KG1 (cell line): ENCODE measurements at places on chromosomes 16 and 17.
A peak's percentile ranks its signal among the peaks of the same experiment; 100 is the strongest.

DNA sequence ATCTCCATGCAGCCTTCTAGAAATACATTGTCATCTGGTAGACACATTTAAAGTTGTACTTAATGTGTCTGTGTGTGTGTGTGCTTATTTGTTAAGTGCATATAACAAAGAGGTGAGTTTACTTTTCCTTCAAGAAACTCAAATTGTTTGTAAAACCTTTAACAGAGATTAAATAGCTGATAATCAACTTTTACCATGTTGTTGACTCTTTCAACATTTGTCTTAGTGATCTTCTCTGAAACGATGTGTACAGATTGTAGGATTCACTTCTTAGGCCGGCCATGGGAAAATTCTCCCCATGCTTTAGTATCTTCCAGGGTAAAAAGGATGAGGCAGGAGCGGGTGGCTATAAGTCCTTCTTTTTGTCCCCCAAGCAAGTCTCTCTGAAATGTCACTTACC, 292.9 kb upstream of the MAF start:
- no peak for DNase-seq

- no peak for DNase-seq
These were observed 21.3 kb upstream of the RPL38 start for GRCh38 chr17:74182041-74182723.

GRCh38 chr17:44901411-44901921, 2.2 kb upstream of the EFTUD2 start:
- no peak for DNase-seq

- DNase-seq = peak; percentile 70
These were observed 50.9 kb upstream of the CLEC3A start for GRCh38 chr16:77971306-77972061.

DNA sequence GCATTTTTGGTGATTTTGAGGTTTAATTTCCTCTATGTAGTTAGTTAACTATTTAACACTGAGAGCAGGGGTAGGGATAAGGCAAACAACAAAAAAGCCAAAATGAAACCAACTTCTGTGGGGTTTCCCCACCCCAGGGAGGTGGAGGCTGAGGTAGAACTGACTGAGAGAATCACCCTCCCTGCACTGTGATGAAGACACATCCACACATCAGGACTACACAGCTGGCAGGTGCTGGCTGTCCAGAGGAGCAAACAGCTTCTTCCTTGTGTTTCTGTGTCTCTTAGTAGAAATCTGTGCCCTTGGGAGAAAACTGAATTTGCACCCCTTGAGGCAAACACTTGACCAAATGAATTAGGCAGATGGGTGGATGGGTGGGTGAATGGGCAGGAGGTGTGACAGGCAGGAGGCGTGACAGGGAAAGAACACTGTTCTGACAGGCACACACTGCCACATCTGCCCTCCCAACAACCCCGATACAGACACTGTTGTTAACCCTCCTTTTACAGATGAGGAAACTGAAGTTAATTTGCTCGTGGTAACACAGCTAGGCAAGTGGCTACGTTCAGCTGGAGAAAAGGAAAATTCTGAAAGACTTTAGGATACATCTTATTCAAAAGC, 62.9 kb upstream of the AMZ2 start:
- DNase-seq = no peak

DNA sequence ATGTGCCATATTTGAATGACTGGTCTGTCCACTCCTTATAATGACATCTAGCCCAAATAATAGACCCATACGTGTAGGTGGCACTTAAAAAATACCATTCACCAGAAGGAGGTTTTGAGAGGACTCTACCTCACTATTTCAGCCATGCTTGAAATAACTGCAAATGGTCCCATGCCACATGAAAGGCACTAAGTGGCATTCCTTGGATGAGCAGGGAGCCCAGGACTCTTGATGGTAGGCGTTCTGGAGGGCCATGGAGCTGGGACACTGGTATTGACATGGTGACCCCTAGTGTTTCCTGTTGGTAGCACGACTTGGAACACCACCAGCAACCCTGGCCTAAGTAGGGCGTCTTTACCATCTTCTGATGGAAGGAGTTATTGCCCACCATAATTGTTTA, 148.7 kb upstream of the ZFHX3 start:
- DNase-seq = peak; percentile 6

DNA sequence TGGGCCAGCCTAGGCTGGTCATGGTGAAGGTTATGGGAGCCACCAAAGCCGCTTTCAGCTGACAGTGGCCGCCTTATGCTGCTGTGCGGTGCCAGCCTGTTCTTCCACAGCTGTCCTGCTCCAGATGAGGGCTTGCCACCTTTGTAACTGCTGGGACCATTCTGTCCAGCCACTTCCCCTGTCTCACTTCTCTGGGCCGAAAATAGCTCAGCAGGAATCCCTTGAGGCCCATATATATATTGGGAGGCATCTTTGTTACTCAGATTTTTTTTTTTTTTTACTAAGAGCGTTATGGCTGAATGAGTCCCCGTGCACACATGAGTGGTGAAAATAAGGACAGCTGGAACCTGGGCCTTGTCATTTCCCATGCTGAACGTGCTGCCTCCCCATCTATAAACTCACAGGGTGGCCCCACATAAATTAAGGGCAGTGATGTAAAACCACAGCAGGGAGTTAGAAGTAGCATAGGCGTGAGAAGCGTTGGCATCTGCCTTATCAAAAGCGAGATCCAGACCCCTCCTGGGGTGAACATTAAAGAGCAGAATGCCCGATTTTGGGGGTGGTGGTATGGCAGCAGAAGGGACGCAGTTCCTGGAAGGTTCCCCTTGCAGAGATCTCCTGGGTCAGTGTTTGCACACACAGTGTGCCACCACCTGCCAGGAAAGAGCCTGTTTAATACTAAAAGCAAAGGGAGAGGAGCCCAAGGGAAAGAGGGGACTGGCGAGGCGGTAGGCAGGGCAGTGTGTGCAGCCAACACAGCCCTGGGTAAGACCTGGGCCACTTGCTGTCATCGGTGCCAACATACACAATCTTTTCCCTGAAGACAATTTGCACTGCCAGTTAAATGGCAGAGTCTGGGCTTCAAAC, 57.8 kb downstream of the USP43 start:
- no peak for DNase-seq

GRCh38 chr17:27802033-27802432, 1.7 kb upstream of the NOS2 start:
- DNase-seq = no peak

DNA sequence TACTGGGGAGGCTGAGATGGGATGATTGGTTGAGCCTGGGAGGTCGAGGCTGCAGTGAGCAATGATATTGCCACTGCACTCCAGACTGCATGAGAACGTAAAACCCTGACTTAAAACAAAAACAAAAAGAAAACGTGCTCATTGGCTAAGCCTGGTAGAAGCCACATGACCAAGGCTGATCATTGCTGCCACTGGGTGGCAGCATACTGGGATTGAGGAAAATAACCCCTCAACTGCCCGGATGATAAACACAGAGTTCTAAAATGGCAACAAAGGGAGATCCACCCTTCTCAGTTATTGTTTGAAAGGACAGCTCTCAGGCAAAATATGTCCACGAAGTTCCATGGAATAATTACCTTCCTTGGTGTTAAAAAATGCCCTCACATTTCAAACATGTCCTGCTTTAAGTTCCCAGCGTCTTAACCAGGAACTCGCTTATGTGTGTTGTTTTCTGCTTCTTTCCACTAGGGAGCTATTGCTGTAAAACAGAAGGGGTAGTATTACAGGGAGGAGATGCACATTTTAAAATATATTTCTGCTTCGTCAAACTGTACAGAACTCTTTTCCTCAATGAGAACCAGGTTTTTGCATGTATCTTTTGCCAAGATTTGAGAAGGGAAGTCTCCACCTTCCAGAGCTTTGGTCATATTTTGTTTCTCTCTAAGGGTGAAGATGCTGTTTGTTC, 675.3 kb downstream of the MAF start:
- DNase-seq = no peak

- DNase-seq = no peak
These were observed 265.9 kb downstream of the SOX9 start for GRCh38 chr17:72386619-72387237.

- DNase-seq = no peak
These were observed 35.1 kb downstream of the ZFPM1 start for GRCh38 chr16:88487920-88488851.

GRCh38 chr17:72407336-72407909, 286.6 kb downstream of the SOX9 start:
- DNase-seq = no peak

GRCh38 chr17:14072881-14073280, 3.6 kb downstream of the COX10 start:
- no peak for DNase-seq

- no peak for DNase-seq
These were observed 25.5 kb downstream of the KDM8 start for GRCh38 chr16:27228621-27229501.

- no peak for DNase-seq
These were observed 40.3 kb downstream of the SDK2 start for GRCh38 chr17:73603971-73604370.

DNA sequence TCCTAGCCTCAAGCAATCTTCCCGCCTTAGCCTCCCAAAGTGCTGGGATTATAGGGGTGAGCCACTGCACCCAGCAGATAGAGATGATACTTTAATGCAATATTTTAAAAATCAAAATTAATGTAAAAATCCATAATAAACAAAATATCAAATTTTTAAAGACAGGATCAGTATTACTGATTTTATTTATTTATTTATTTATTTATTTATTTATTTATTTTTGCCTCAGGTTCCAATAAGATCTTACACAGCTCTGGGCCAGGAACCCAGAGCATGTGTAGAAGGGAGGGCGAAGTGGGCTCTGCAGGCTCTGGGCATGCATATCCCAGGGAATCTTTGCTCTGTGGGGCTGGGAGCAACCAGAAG, 41.6 kb downstream of the FZD2 start:
- no peak for DNase-seq

- peak; percentile 31 for DNase-seq
These were observed 22.6 kb upstream of the MPHOSPH6 start for GRCh38 chr16:82192665-82193064.

- no peak for DNase-seq
These were observed 82.5 kb downstream of the OR1D5 start for GRCh38 chr17:2980904-2981246.

- DNase-seq = no peak
These were observed 224.2 kb downstream of the C16orf78 start for GRCh38 chr16:49597796-49598195.

DNA sequence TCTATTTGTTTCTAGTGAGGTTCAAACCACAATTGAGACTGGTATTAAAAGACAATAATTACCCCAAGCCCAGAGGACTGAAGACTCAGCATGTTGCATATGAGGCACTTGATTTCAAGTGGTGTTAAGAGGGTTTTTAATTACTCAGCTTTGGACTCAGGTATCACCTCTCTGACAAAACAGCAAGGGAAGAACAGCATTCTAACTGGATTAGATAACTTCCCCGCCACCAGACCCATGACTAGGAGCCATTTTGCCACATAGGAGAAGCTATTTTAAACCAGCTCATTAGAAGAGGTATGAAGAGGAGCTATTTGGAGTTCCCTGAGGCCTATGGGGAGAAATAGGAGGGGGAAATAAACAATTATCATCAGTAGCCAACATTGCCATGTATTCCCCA, 226.1 kb upstream of the TOX3 start:
- DNase-seq = no peak

DNA sequence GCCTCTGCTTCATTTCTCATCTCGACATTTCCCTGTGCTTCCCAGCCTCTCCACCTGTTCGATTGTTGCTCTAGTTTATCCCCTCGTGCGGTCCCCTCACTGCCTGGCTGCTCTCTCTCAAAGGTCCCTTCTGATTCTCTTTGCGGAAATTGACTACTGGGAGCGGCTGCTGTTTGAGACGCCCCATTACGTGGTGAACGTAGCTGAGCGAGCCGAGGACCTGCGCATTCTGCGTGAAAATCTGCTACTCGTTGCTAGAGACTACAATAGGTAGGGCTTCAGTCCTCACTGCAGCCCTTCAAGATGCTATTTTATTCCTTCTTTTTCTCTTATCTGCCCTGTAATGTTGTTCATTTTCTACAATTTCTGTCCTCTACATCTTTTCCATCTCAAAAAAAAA, 39.4 kb downstream of the DNAH2 start:
- no peak for DNase-seq

- no peak for DNase-seq
These were observed 56.3 kb upstream of the HAS3 start for GRCh38 chr16:69049146-69049545.
